ENCODE measurements at places on chromosomes 7 and 10.
A peak's percentile ranks its signal among the peaks of the same experiment; 100 is the strongest.

DNA sequence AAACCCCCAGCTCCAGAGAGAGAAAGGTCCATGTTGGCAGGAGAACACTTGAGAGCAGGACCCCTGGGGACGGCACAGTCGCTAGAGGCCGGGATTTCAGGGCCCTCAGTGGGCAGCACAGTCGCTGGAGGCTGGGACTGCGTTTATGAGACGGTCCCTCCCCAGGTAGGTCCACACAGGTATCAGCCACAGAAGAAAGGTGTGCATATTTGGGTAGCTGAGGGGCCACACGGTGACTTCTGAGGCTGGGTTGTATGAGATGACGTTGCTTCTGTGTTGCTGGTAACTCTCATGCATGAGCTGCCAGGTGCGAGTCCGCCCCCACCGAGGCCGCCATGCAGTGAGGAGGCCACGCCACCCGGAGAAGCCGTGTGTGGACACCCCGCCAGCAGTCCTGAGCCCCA, 56.9 kb upstream of the PPP2R2D start:
- H3K4me1 ChIP-seq, result no peaks in the 10 kb centered on the region
- H3K27me3 ChIP-seq, result peaks cover 4% of the 10 kb centered on the region
- no peak overlapping the region for H3K27ac ChIP-seq
- H3K36me3 ChIP-seq, result no peaks in the 10 kb centered on the region
- no peak overlapping the region for H3K4me3 ChIP-seq

- no peaks in the 10 kb centered on the region for H3K27me3 ChIP-seq
- H3K4me3 ChIP-seq, result no peak overlapping the region
- DNase-seq, result no peak
- H3K36me3 ChIP-seq, result peaks cover 13% of the 10 kb centered on the region
- peak overlapping the region; percentile 17 for H3K27ac ChIP-seq
Measured at GRCh38 chr10:6114805-6115341, 26.0 kb downstream of the RBM17 start.

DNA sequence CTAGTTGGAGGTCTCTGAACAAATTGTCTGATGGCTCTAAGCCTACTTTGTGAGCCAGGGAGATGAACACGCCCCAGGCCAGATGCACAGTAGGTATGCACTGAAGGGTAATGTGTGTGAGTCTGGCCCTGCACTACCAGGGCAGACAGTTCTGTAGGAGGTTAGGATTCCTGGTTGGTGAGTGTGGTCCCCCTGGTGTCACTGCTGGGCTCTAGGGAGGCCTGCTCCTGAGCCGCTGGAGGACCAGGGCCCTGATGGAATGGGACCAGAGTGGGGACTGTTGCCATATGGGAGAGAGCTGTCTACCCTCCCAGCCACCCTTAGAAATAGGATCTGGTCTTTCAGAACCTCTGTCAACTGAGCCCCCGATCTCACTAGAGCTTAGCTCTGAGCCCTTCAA, 42.0 kb downstream of the CDH23 start:
- no peaks in the 10 kb centered on the region for H3K4me1 ChIP-seq
- no peak for DNase-seq
- no peaks in the 10 kb centered on the region for H3K27me3 ChIP-seq
- no peak overlapping the region for H3K4me3 ChIP-seq

GRCh38 chr10:86113983-86114382, 252.6 kb downstream of the GRID1 start:
- no peak overlapping the region for H3K27ac ChIP-seq
- no peak for DNase-seq
- H3K4me1 ChIP-seq, result no peaks in the 10 kb centered on the region
- H3K4me3 ChIP-seq, result no peak overlapping the region
- no peaks in the 10 kb centered on the region for H3K27me3 ChIP-seq

- no peaks in the 10 kb centered on the region for H3K4me1 ChIP-seq
- DNase-seq, result no peak
Measured at GRCh38 chr10:102555781-102556328, 52.1 kb downstream of the SUFU start.

DNA sequence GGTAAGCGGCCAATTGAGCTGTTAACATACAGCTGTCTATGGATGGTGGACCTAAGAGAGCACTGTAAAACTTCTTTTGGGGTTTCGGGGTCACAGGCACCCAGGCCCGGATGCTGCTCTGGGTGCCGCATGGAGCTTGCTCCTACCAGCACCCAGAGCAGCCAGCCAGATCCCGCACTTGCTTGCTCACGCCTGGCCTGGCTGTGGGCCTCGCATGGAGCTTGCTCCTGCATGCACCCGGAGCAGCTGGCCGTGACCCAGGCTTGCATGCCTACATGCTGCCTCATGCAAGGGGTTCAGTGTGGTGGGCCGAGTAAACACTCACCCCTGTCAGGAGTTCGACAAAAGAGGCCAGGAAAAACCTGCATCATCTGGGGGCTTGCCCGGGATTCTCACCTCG, 896.9 kb downstream of the SORCS1 start:
- no peak overlapping the region for H3K27ac ChIP-seq
- no peaks in the 10 kb centered on the region for H3K27me3 ChIP-seq
- no peaks in the 10 kb centered on the region for H3K4me1 ChIP-seq
- H3K36me3 ChIP-seq, result no peaks in the 10 kb centered on the region
- no peak overlapping the region for H3K4me3 ChIP-seq

DNA sequence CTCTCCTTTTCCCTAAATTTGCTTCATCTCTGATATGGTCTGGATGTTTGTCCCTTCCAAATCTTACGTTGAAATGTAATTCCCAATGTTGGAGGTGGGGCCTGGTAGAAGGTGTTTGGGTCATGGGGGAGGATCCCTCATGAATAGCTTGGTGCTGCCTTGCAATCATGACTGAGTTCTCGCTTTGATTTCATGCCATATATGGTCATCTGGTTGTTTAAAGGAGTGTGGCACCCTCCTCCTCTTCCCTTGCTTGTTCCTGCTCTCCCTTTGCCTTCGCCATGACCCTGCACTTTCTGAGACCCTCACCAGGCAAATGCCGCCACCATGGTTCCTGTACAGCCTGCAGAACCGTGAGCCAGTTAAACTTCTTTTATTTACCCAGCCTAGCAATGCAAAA, 14.5 kb downstream of the NOBOX start:
- no peak overlapping the region for H3K4me3 ChIP-seq
- H3K27me3 ChIP-seq, result no peaks in the 10 kb centered on the region
- DNase-seq, result no peak

DNA sequence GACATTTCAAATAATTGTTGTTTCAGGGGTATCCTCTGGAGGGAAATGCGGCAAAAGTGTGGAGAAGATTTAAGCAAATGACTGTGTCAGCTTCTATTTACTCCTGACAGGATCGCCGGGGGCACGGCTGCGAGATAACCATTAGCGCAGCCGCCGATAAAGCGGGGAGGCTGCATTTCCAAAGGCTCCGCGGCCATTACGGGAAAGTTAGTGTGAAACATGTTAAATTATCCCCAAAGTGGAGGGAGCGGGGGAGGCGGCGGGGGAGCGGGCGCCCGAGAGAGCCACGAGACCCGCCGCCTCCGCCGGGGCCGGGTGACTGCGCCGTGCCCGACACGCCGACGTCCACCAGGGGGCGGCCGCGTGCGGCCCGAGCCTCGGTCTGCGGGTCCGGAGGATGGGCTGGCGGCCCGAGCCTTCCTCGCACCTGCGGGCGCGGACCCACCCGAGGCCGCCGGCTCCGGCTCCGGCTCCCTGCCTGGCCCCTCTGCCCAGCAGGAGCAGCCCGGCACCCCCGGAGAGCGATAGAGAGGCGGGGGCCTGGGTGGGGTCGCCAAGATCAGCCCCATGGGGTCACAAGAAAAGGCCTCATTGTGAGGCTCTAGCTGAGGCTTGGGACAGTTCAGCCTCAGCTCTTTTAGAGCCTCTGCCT, 74.4 kb upstream of the PAX2 start:
- H3K4me1 ChIP-seq, result no peaks in the 10 kb centered on the region
- H3K36me3 ChIP-seq, result no peaks in the 10 kb centered on the region
- DNase-seq, result no peak
- H3K27me3 ChIP-seq, result peaks cover 4% of the 10 kb centered on the region

GRCh38 chr10:18773180-18773579, 113.9 kb downstream of the ARL5B start:
- H3K4me1 ChIP-seq, result no peaks in the 10 kb centered on the region
- no peak overlapping the region for H3K4me3 ChIP-seq
- H3K27me3 ChIP-seq, result no peaks in the 10 kb centered on the region

Measured in breast epithelium (tissue), 4 donors.